Muscle of back (tissue), 13 donors: ENCODE measurements at places on chromosomes 12 and 14.

GRCh38 chr14:86640288-86640687, 1110.3 kb downstream of the FLRT2 start:
- no peak for DNase-seq

- DNase-seq = peak; percentile 24
These were observed 30.7 kb downstream of the TMEM229B start for GRCh38 chr14:67457782-67458181.

GRCh38 chr14:105472486-105472991, 2.1 kb upstream of the CRIP2 start:
- no peak for DNase-seq

DNA sequence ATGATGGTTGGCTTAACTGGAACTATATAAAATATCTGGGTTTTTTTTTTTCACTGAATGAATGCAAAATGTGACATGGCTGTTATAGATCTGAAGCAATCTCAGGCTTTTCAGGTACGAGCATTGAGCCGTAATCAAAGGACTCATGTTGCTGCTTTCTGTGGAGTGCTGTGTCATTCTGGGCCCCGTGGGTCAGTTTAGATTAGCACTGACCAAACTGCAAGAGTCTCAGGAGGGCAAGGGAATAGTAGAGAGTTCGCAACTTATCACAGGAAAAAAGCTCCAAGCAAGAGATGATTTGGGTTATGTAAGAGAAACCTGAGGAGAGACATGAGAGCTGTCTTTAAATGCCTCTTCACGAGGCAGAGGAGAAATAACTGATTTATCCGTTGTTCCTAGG, 59.1 kb downstream of the UBR7 start:
- no peak for DNase-seq

DNA sequence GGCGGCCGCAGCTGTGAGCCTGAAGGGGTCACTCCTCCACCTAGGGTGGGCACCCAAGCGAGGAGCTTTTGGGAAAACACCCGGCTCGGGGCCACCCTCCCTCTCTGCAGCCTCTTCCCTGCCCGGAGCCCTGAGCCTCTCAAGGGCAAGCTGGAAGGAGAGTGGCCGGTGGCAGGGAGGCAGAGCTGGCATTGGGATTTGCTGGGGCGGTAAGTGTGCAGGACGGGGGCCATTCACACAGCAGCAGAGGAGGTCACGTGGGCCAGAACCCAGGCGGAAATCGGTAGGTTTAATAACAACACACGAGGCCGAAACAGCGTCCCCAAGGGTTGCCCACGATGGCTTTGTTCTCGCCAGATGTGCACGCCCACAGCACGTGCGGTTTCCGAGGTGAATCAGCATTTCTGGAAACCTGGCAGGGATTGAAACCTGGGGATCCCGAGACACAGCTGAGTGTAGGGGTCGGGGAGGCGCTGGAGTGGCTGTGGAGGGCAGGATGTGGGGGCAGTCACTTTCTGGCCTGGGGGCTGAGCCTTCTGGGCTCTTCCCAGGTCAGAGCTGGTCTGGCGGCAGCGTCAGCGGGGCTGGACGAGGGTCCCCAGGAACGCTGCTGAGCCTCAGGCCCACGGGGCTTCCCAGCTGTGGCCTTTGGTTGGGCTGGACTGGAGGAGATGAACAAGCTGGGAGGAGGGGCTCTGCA, 23.5 kb downstream of the NOC4L start:
- DNase-seq = no peak

- no peak for DNase-seq
These were observed 107.2 kb downstream of the PDE3A start for GRCh38 chr12:20475542-20475941.

GRCh38 chr12:122001466-122002209, 20.0 kb upstream of the BCL7A start:
- no peak for DNase-seq

DNA sequence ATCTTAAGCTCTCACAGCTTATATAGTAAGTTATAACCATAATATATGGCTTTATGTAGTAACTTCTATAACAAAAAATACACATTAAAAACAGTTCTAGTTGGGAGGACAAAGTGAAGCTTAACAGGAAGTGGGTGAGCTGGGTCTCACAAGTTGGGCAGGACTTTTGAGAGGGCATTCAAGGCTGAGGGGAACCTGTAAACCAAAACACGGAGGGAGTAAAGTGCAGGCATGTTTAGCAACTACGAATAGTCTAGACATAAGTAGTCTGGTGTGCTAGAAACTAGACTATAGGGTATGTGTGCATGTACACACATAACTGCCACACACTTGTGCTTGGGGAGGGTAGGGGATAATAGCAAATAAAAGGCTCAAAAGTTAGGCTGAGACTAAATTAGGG, 14.2 kb upstream of the NEK9 start:
- DNase-seq = no peak

- DNase-seq = peak; percentile 19
These were observed 8.7 kb downstream of the MARK3 start for GRCh38 chr14:103393676-103394626.

- no peak for DNase-seq
These were observed 28.3 kb downstream of the PITPNM2 start for GRCh38 chr12:123122626-123123025.

DNA sequence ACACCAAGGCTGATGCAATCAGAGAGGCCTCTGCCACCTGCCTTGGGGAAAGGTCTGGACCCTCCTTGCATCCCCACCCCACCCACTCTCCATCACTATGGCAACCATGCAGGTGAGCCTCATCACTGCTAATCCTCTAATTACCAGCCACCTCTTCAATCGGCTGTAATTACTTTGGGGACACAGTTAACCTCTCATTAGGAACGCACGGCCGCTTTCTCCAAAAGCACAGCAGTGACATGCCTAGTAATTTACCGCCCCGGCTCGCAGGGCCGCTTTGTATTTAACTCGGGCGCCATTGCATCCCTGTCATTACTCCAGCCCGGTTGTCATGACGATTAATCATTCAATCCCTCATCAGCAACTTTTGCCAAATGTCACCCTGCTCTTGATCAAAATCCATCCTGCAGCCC, 36.3 kb upstream of the FAM222A start:
- no peak for DNase-seq

DNA sequence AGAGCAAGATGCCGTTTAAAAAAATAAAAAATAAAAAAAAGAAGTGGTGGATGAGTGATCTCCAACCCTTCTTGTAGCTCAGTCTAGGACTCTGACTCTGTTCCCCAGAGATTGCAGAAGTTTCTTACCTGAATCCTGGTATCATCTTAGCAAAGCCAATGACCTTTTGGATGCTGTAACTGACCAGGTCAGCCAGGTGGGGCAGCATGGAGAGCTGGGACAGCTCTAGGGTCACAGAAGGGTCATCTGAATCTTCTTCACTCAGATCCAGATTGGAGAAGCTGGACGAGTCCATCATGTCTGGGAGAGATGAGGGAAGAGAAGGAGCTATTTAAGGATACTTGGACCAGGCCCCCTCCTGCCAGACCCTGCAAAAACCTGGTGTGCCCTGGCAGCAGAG, 35.8 kb upstream of the HDAC7 start:
- no peak for DNase-seq

DNA sequence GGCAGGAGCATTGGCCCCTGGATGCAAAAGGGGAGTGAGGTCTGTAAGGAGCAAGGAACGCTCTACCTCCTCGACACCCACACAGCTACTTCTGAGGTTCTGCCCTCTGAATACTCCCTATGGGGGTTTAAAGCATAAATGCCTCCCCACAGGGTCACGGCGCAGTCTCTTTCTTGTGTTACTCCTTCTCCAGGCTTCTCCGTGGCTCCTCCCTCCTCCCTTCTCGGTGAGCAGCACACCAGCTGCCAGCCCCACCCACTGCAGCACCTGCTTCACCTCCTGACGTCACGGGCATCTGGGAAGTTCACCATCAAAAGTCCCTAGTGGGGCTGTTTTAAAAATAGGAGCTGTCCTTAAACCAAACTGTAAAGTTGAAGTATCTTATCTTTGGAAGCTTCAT, 67.3 kb downstream of the SPTB start:
- DNase-seq = no peak

DNA sequence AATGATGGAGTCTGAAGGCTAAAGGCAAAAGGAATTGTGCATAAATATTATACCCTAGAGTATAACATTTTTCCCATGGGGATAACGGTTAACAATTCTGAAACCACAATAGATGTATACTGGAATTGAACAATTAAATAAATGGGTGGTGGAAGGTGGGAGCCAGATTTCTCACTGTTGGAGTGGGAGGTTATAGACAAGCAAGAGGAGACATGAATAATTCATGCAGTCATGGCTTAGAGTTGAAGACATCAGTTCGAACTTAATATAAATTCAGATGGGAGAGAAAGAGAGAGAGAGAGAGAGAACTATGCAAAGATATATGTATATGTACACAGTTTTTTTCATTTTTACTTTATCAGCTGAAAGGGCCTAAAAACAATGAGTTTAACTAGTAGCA, 523.9 kb downstream of the FOXG1 start:
- DNase-seq = no peak

DNA sequence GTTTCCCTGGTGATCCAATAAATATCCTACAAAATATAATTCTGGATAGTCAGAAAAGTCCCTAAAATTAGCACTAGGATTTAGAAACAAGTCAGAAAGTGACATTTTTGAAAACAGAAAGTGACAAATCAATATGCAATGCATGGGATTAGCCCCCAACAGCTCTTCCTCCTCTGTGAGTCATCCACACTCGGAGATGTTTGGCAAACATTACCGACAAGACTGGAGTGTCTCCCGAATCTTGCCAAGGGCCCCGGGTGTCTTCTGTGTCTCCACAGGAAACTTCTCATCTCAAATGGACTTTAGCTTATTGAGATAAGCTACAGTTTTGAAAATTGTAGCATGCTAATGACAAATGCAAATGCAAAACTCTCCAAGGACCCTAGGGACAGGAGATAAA, 398.9 kb upstream of the CCDC196 start:
- DNase-seq = no peak

DNA sequence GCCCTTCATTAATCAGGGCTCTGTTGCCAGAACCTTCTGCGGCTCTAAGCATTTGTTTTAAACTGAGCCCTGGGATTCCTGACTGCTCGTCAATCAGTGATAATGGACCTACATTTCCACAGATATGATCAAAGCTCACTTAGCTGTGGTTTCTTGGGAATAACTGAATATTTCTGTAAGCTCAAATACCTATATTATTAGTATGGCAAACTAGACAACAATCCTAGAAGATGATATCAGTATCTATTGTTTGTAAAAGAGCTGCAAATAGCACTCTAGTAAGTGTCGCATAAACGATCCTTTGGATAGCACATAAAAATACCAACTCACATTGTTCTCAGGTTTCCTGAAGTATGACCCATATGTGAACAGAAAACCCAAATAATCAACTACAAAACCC, 150.4 kb downstream of the PPM1H start:
- DNase-seq = no peak

DNA sequence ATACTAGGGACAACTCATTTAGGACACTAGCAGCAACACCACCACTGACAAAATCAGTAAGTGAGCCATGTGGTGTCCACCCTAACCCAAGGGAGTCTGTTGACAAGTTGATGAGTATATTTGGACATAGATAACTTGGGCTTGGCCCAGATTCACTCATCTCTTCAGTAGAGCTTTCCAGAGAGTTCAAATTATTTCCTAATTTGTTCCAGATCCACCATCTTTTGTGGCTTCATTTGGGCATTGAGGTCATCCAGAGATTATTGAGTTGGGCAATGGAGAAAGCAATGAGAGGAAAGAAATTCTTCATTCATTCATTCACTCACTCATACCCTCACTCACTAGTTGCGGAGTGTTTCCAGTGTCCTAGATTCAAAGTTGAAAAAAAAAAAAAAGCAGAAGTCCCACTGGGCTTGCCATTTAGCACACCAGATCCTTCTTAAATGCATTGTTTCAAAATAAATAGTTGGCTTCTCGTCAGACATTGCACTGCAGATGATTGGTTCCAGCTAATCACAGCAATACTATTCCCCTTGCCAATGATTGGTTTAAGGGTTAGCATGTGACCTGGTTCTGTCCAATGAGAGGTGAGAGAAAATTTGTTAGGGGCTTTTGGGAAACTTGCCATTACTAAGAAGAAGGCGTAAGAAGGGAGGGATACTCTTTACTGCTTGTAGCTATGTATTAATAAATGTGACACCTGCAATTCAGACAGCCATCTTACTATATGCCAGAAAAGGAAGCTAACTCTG, 31.8 kb upstream of the WSCD2 start:
- DNase-seq = peak; percentile 57

GRCh38 chr12:50572287-50572686, 67.5 kb downstream of the DIP2B start:
- DNase-seq = peak; percentile 73

DNA sequence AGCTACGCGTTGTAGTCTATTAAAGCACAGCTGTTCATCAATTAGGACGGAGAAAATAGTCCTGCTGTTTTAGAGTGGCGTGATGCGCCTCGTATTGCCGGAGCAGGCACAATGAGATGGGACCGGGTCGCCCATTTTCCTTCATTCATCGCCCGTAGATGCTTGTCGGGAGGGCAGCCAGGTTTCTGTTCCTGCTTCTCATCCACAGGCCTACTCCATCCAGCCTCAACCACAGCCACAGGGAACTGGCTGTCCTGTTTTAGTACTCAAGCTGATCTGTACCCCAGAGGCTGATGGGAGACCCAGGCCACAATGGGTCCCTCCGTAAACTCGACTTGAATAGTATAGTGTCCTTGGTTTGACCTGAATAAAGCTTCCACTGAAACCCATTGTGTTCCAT, 264.0 kb downstream of the VRK1 start:
- no peak for DNase-seq

- DNase-seq = no peak
These were observed 2.6 kb upstream of the ZNF385A start for GRCh38 chr12:54387114-54387467.

- DNase-seq = no peak
These were observed 626.6 kb downstream of the TMTC2 start for GRCh38 chr12:83313322-83313721.

DNA sequence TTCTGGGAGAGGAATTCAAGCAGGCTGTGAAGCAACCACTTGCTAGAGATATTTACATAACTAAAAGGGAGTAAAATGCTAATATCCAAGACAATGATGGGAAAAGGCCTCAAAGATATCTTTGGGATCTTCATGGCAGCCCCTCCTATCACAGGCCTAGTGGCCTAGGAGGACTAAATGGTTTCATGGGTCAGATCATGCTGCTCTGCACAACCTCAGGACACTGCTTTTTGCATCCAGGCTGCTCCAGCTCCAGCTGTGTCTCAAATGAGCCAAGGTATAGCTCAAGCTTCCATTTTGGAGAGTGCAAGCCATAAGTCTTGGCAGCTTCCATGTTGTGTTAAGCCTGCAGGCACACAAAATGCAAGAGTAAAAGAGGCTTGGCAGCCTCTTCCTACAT, 195.6 kb upstream of the SSTR1 start:
- no peak for DNase-seq

DNA sequence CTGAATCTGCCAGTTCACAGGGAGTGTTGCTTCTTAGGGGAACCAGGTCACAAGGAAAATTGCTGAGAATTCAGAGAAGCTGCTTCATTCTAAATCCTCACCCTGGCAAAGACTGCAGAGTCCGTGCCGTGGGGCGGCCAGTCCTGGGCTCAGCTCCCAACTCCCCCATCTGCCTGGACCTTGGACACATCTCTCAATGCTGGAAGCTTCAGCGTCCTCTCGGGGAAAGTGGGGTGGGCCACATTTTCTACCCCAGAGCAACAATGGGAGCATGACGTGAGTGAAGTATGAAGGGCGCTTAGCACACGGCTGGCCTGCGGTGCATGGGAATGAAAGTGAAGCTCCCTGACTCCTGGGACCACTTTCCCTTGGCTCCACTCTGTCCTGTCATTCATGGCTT, 31.2 kb downstream of the HVCN1 start:
- DNase-seq = no peak
